ENCODE measurements at places on chromosomes 6 and 20.
A peak's percentile ranks its signal among the peaks of the same experiment; 100 is the strongest.

GRCh38 chr6:108254433-108255410 is 6.1 kb downstream of the SNX3 start:
- H3K4me3 ChIP-seq: no peak overlapping the region
- H3K27ac ChIP-seq: peak overlapping the region; percentile 33
- DNase-seq: no peak
- no peaks in the 10 kb centered on the region for H3K27me3 ChIP-seq

- peaks cover 15% of the 10 kb centered on the region for H3K4me1 ChIP-seq
- H3K27ac ChIP-seq: no peak overlapping the region
- no peaks in the 10 kb centered on the region for H3K36me3 ChIP-seq
- H3K4me3 ChIP-seq: no peak overlapping the region
- DNase-seq: no peak
These were observed 85.1 kb upstream of the PTPN1 start for GRCh38 chr20:50425076-50425475.

- no peaks in the 10 kb centered on the region for H3K27me3 ChIP-seq
- no peak overlapping the region for H3K27ac ChIP-seq
- H3K36me3 ChIP-seq: no peaks in the 10 kb centered on the region
- H3K4me1 ChIP-seq: no peaks in the 10 kb centered on the region
These were observed 101.2 kb upstream of the NT5E start for GRCh38 chr6:85348643-85349042.

DNA sequence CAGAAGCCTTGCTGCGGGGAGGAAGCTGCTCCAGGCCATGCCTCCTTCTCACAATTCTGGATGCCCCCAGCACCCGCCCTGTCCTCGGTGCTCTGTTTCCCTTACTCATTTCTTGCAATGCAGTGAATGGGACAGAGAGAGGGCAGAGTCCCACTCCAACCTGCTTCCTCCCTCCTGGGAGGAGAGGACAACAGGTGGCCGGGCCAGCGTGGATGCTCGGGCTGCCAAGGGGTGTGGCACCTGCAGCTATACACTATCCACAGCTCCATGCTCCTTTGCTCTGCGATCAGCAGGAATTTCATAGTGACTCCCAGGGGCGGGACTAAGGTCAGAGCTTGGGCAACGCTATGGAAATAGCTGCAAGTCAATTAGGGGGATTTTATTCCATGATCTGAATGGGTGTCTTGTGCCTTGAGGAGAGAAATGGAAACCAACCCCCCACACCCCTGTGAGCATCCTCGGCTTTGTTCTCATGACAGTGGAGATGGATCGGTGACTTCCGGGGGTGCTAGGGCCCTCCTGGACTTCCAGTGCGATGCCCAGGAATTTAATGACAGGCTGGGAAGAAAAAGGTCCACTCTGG is 192.5 kb downstream of the MYLK4 start:
- no peaks in the 10 kb centered on the region for H3K27me3 ChIP-seq
- no peak overlapping the region for H3K27ac ChIP-seq
- H3K4me1 ChIP-seq: no peaks in the 10 kb centered on the region
- H3K36me3 ChIP-seq: no peaks in the 10 kb centered on the region

GRCh38 chr6:35736253-35736894 is 458 bp upstream of the ARMC12 start:
- H3K36me3 ChIP-seq: no peaks in the 10 kb centered on the region
- no peak overlapping the region for H3K27ac ChIP-seq
- peak; percentile 76 for DNase-seq
- H3K4me3 ChIP-seq: no peak overlapping the region

GRCh38 chr6:90559931-90560330 is 26.9 kb downstream of the MAP3K7 start:
- no peak overlapping the region for H3K4me3 ChIP-seq
- no peak for DNase-seq
- H3K36me3 ChIP-seq: peaks cover 12% of the 10 kb centered on the region
- H3K27me3 ChIP-seq: no peaks in the 10 kb centered on the region

- no peaks in the 10 kb centered on the region for H3K27me3 ChIP-seq
- H3K27ac ChIP-seq: no peak overlapping the region
These were observed 361.9 kb upstream of the JARID2 start for GRCh38 chr6:14883921-14884320.

DNA sequence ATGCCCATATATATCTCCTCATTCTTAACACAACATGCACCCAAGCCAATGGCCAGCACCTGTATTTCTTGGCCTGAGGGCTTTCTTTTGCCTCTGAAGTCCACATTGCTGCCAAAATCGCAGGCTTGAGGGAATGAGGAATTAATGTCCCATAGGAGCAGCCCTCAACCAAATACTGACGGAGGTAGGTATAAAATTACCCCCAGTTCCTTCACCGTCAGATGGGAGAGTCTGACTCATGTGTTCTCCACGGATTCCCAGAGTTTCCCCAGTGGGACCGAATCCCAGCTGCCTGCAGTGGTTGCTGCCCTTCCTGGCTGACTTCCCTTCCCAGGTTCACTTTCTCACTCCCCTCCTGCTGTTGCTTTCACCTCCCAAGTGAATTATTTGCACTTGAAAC is 602.2 kb upstream of the NOX3 start:
- H3K36me3 ChIP-seq: no peaks in the 10 kb centered on the region
- no peaks in the 10 kb centered on the region for H3K27me3 ChIP-seq
- no peak overlapping the region for H3K27ac ChIP-seq
- no peaks in the 10 kb centered on the region for H3K4me1 ChIP-seq

DNA sequence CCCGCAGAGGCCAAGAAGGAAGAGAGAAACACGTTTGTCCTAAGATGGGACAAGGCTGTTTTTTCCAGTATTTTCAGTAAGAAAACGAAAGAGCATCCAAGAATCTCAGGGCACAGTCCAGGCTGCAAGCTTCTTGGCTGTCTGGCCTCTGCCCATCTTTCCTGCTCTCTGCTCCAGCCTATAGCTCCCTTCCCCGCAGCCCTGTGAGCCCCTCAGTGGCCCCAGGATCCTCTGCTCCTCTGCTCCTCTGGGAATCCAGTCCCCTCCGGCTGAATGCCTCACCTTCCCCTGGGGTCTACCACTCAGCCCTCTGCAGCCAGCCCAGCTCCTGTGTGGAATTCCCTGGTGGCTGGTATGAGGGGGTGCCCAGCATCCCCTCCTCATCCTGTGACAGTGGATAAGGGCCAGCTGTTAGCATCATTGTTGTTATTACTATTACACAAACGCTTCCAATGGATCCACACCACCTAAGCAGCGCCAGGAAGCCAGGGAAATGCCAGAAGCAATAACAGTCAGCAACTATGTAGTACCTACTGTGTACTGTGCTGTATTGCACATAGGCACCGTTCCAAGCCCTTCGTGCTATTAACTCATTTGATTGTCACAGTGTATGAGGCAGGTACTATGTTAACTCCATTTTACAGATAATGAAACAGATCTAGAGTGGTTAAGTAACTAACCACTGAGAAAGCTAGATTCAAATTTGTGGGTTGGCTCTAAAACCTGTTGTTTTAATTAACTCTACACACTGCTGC is 60.3 kb upstream of the PTPN1 start:
- H3K4me3 ChIP-seq: no peak overlapping the region
- no peaks in the 10 kb centered on the region for H3K27me3 ChIP-seq
- H3K27ac ChIP-seq: no peak overlapping the region
- peaks cover 13% of the 10 kb centered on the region for H3K4me1 ChIP-seq
- DNase-seq: no peak
- no peaks in the 10 kb centered on the region for H3K36me3 ChIP-seq

DNA sequence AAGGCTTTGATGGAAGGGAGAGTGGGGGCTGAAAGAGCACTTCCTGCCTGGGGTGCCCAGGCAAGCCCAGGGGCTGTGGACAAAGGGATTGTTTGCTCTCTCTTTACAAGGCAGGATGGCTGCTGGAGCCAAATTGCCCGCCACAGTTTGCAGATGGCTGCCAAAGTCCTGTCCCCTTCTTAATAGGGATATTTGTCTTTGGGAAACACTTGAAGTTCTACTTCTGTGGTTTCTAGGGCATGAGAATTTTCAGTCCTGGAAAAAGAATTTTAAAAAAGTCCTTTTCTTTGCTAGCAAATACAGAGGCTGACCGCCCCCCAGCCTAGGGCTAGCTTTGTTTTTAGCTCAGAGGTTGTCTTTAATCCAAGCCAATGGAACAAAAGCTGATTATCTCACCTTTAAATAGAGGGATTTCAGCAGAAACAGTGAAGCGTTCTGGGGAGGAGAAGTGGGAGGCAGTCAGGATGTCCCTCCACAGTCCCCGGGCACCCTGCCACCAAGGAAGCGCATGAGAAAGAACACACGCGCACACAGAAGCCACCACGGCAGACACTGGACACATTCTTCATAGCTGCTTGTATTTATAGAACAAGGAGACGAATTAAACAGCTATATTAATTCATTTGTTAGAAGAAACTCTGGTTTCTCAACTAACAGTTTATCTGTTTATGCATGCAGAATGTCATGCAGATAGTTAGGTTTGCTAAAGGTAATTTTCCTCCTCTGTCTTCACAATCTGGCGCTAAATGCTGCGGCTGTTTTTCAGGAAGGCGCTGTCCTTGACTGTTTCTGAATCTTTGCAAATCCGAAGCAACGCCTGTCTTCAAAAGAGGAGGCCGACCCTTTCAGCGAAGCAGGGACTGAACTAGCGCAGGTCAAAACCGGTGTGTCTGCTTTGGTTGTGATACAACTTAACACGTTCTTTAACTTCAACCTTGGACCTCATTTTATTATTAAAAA is 736.9 kb downstream of the QKI start:
- H3K27me3 ChIP-seq: no peaks in the 10 kb centered on the region
- peak; percentile 28 for DNase-seq

GRCh38 chr6:44342052-44342451 is 398 bp upstream of the SPATS1 start:
- no peaks in the 10 kb centered on the region for H3K36me3 ChIP-seq
- H3K27ac ChIP-seq: no peak overlapping the region
- H3K4me1 ChIP-seq: no peaks in the 10 kb centered on the region

- no peak overlapping the region for H3K27ac ChIP-seq
- no peaks in the 10 kb centered on the region for H3K27me3 ChIP-seq
- H3K4me3 ChIP-seq: no peak overlapping the region
- peaks cover 21% of the 10 kb centered on the region for H3K36me3 ChIP-seq
These were observed 39.4 kb downstream of the ZBTB46 start for GRCh38 chr20:63791497-63792156.

DNA sequence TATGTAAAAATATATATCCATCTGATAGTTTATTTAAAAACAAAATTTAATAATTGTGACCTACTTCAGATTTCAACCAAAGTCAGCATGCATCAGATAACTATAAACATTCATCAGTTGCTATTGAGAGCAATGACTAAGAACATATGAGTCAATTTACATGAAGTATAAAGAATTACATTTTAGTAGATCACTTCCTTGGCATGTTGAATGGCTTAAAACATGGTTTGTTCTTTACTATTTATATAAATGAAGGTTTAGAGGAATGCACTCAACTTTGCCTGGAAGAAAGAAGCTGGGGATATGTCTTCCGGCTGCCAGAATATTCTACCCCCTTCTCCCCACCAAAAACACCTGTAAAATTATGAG is 6.4 kb upstream of the FAM217A start:
- no peak overlapping the region for H3K27ac ChIP-seq
- no peak for DNase-seq
- H3K4me3 ChIP-seq: no peak overlapping the region
- no peaks in the 10 kb centered on the region for H3K27me3 ChIP-seq

DNA sequence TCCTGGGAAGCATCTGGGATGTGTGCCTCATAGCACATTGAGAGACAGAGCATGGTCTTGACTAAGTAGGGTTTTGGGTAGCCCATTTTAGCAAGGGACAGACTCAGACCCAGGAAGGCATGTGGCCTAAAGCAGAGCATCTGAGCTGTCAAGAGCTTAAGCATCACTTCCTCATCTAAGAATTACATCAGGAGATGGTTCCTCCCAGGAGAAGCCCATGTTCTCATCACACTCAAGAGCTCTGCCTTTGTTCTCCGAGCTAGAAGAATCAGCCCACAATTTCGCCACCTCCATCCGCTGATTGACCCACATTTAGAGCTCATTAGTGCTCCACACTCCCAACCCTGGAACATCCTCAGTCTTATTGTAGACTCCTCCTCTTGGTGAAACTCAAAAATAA is 68.3 kb downstream of the NPEPL1 start:
- H3K4me3 ChIP-seq: no peak overlapping the region
- no peak overlapping the region for H3K27ac ChIP-seq
- H3K36me3 ChIP-seq: no peaks in the 10 kb centered on the region
- no peaks in the 10 kb centered on the region for H3K27me3 ChIP-seq
- no peaks in the 10 kb centered on the region for H3K4me1 ChIP-seq

DNA sequence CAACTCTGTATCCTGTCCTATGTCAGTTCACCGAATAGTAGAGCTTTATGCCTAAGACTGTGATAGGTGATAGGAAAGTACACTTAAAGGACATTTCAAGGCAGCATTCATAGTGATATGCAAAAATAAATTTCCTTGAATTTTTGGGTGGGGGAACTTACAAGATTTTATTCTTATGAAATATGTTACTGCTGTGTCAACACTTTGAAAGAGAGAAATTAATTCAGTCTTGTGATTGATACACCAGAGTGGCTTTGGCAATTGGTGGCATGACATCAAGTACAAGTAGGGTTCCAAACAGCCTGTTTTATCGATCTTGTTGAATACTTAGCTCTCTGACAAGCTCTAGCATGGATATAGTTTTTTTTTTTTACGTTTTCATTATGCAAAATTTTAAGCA is 72.3 kb downstream of the QKI start:
- no peak overlapping the region for H3K4me3 ChIP-seq
- H3K27ac ChIP-seq: no peak overlapping the region
- no peaks in the 10 kb centered on the region for H3K27me3 ChIP-seq
- H3K36me3 ChIP-seq: no peaks in the 10 kb centered on the region

GRCh38 chr6:91860541-91861335 is 1273.9 kb upstream of the MAP3K7 start:
- DNase-seq: no peak
- H3K4me3 ChIP-seq: no peak overlapping the region
- H3K27ac ChIP-seq: no peak overlapping the region
- H3K36me3 ChIP-seq: no peaks in the 10 kb centered on the region
- H3K27me3 ChIP-seq: no peaks in the 10 kb centered on the region
- no peaks in the 10 kb centered on the region for H3K4me1 ChIP-seq

DNA sequence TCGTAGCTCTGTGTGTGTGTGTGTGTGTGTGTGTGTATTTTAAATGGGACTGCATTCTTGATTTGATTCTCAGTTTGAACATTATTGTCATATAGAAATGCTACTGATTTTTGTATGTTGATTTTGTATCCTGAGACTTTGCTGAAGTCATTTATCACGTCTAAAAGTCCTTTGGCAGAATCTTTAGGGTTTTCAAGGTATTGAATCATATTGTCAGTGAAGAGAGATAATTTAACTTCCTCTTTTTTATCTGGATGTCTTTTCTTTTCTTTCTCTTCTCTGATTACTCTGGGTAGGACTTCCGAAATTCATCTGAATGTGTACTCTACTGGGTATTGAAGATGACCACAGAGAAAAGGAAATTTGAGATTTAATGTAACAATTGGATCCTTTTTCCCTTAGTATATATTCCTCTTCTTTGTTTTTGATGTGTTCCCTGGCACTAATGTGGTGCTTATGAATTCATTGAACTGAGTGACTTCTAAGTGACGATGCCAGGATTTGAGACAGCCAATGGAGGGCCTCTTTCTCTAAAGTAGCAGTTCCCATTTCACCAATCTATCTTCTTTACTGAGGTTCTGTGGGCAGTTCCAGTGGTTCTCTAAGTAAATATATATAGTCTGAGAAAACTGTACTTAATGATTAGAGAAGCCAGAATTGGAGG is 47.6 kb downstream of the TNFAIP3 start:
- no peak overlapping the region for H3K4me3 ChIP-seq
- no peaks in the 10 kb centered on the region for H3K4me1 ChIP-seq
- no peak overlapping the region for H3K27ac ChIP-seq
- no peak for DNase-seq
- H3K27me3 ChIP-seq: no peaks in the 10 kb centered on the region
